ENCODE measurements at places on chromosomes 2 and 18. TPM values are rescaled to one million over a fixed set of nuclear protein-coding genes. Genes with fewer than 3 reads are reported as not detected.

ELOA2 gene
- total RNA-seq, result not detected

DNA sequence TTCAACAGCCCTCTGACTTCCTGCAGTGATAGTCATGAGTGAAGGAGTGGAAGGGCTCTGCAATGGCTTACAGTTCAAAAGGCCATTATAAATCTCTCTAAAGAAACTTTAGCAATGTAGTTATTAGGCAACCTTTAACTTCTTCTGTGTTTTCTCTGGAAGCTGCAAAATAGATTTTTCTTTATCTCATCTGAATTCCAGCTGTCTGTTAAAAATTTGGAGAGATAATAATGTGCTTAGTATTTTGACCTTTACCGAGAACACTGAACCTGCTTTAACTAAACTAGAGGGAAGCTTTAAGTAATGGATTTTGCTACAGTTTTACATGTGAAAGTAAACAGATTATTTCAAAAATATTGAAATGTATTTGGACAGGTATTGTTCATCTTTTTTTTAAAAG, 847.9 kb downstream of the ERBB4 start:
- H3K27me3 ChIP-seq, result no peaks in the 10 kb centered on the region
- H3K4me3 ChIP-seq, result no peak overlapping the region
- no peak for DNase-seq
- H3K4me1 ChIP-seq, result no peaks in the 10 kb centered on the region
- H3K27ac ChIP-seq, result no peak overlapping the region
- no peaks in the 10 kb centered on the region for H3K36me3 ChIP-seq

- peak overlapping the region; percentile 77 for H3K27ac ChIP-seq
- peaks cover 92% of the 10 kb centered on the region for H3K4me1 ChIP-seq
- H3K4me3 ChIP-seq, result no peak overlapping the region
- no peak for DNase-seq
Measured at GRCh38 chr2:43328832-43329231, 102.4 kb upstream of the ZFP36L2 start.

GRCh38 chr2:189602233-189602632, 21.6 kb upstream of the SLC40A1 start:
- H3K4me1 ChIP-seq, result no peaks in the 10 kb centered on the region
- DNase-seq, result no peak
- H3K36me3 ChIP-seq, result no peaks in the 10 kb centered on the region
- H3K27ac ChIP-seq, result no peak overlapping the region
- H3K27me3 ChIP-seq, result no peaks in the 10 kb centered on the region
- no peak overlapping the region for H3K4me3 ChIP-seq

DNA sequence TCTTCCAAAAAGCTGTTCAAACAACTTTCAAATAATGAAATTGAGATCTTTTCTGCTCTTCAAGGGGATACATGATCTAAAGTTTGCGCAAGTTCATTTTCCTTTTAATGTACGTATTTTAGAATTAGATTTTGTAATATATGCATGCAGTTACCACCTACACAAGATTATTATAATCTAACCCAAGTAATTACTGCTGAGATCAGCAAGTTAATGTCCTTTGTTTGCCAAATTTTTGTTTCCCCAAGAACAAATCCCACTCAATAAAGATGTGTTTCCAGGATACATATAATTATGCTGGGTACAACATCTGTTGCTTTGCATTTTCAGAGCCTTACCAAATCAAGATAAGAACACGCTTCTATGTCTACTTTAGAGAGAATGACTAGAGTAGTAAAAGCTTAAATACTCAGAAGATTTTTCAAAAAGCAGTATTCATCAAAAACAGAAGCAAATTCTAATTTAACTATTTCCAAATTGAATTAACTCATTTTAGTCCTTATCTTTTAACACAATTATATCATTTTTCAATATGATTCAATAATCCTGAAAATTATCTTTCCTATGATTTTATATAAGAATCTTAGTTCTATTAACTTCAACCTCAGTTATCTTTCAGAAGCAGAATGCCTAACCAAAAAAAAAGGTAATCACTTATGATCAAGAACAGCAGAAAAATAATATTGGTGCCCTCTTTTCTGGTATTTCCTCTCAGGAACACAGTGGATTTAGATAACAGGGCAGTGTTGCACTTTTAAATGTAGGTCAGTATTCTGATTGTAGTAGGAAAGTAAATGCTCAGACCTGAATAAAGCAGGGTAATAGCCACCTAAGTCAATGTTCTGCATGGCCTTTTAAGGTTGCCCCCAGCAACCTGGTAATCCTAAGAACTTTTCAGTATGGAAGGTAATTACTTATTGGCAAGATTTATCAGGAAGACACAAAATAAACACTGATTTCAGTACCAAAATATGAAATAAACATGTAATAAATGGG, 28.0 kb downstream of the CERKL start:
- no peaks in the 10 kb centered on the region for H3K4me1 ChIP-seq
- no peak overlapping the region for H3K4me3 ChIP-seq
- no peaks in the 10 kb centered on the region for H3K36me3 ChIP-seq
- no peaks in the 10 kb centered on the region for H3K27me3 ChIP-seq
- H3K27ac ChIP-seq, result no peak overlapping the region
